CD4-positive, alpha-beta T cell treated with Interleukin-6 at 100 ng/mL for 8 hours (primary cell): ENCODE measurements at places on chromosomes 7 and 10.

DNA sequence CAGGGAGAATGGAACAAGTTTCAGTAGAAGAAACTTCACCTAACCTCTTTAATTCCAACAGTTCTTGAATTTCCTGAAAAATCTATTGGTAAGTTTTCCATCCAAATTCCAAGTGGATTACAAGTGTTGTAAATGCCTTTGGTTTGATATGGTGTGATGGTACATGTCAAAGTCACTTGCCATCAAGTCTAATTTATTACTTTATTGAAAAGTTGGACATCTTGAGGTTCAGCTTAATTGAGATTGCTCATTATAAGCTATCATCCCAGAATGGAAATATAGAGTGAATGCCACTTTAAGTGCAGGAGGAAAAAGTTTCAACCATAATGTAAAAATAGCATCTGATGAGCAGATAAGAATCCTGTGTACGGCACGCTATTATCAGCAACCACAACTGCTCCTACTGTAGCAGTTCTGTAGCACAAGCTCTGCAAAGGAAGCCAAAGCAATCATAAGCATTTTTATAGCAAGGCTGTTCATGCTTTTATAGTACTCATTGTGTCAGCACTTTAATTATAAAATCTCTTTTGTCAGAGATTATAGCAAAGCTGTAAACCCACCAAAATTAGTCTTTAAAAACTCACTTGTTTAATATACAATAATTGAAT, 991.8 kb upstream of the PHF14 start:
- no peak for DNase-seq

GRCh38 chr7:158743219-158743618, 38.6 kb upstream of the NCAPG2 start:
- no peak for DNase-seq

- no peak for DNase-seq
These were observed 40.2 kb upstream of the PAX2 start for GRCh38 chr10:100705139-100705538.

GRCh38 chr10:16787361-16787791, 29.8 kb downstream of the RSU1 start:
- peak; percentile 75 for DNase-seq
